ENCODE measurements at places on chromosomes 3 and 15. TPM values are rescaled to one million over a fixed set of nuclear protein-coding genes. Genes with fewer than 3 reads are reported as not detected.

VGLL3 gene
- total RNA-seq = 19.7 TPM

EFCC1 gene
- total RNA-seq = 0.09 TPM

ATP1B3 gene
- 250 TPM for total RNA-seq

PLXNB1 gene
- total RNA-seq = 184 TPM

DHX36 gene
- 103 TPM for total RNA-seq

WDR49 gene
- 0.90 TPM for total RNA-seq

IL17RB gene
- 8.3 TPM for total RNA-seq

WDR93 gene
- total RNA-seq = not detected

RGMA gene
- total RNA-seq = 39.8 TPM

GCHFR gene
- total RNA-seq = 37.0 TPM

SLC12A8 gene
- total RNA-seq = 9.1 TPM

CEMIP gene
- total RNA-seq = 0.09 TPM

GLT8D1 gene
- 39.3 TPM for total RNA-seq

CPEB1 gene
- total RNA-seq = 1.5 TPM

LRRIQ4 gene
- 0.26 TPM for total RNA-seq

KATNBL1 gene
- total RNA-seq = 43.5 TPM

HACL1 gene
- 48.9 TPM for total RNA-seq

PPCDC gene
- 22.7 TPM for total RNA-seq

CCR4 gene
- 0.07 TPM for total RNA-seq

CYFIP1 gene
- total RNA-seq = 67.5 TPM

ITIH1 gene
- total RNA-seq = not detected

MYH15 gene
- total RNA-seq = 0.13 TPM

CHAC1 gene
- total RNA-seq = 47.2 TPM

KCNH8 gene
- total RNA-seq = 3.7 TPM

RETNLB gene
- not detected for total RNA-seq

CASR gene
- 0.02 TPM for total RNA-seq
